ENCODE measurements at places on chromosomes 7 and 10.

DNA sequence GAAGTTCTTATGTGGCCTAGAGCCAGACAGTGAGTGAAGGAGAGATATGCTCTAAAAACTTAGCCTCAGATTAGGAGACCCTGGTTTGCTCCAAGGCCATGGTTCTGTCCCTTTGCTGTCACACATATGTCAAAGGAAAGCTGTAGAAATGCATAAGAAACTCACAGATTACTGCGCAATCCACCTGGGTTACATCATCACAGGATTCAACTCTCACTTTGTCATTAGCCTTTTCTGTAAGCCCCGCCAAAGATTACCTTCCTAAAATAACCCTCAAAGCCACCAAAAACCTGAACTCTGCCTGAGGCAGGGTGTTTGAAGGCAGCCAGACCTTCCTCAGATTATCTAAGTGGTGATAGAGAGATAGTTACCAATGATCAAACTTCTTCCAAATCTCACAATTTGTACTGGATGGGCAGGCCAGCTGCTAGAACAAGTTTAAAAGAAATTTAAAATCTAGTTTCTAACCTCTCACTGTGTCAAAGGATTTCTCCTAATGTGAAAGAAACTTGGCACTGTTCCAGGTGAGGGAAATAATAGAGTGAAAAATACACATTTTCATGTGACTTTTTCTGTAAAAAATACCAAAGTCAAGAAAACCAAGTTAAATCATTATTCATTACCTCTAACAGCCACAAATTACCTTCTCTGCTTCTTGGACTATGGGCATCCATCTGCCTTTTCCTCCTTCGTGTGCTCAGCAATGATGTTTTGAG, 567.2 kb downstream of the SUGCT start:
- no peak for DNase-seq

- no peak for DNase-seq
Measured at GRCh38 chr10:6220418-6221191, 17.9 kb downstream of the PFKFB3 start.

DNA sequence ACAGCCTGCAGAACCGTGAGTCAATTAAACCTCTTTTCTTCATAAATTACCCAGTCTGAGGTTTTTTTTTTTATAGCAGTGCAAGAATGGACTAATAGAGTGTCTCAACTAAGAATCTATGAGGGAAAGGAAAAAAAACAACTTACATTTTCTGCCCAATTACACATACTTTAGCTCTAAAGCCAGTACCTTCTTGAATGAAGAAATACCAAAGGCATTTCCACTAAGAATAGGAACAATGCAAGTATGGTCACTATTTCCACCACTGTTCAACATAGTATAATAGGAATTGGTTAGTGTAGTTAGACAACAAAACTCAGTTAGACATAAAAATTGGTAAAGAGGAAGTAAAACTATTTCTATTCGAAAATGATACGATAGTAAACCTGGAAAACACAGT, 37.6 kb downstream of the MICU1 start:
- DNase-seq: no peak

DNA sequence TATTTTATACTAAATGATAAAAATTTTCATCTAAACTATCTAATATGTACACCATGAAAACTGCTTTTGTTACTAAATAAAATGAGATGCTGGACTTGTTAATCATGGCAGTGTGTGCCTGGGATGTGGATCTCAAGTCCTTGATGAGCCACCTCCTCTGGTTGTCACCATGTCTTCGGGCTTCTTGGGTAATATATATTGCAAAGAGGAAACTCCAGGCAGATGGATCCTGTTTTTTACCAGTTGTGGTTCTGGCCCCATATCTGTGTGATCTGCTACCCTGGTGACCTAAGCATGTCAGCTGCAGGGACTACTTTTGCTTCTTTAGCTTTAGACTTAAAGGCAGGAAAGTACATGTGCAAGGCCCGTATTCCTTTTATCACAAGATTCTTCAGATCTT, 46.2 kb downstream of the TMEM60 start:
- DNase-seq: no peak

DNA sequence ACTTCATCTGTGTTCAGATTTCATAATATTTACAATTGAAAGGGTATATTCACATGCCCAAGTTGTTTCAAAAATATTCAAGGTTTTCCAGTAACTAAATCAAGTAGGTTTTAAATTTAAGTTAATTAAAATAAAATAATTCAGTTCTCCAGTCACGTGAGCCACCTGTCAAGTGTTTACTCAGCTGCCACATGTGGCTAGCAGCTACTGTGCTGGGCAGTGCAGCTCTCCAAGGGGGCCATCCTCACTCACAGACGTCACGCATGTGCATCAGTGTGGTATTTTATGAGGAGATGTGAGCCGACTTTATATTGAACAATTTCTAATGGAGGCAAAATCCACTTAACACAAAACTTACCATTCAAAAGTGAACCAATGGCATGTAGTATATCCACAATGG, 69.7 kb upstream of the CAMK2B start:
- no peak for DNase-seq

DNA sequence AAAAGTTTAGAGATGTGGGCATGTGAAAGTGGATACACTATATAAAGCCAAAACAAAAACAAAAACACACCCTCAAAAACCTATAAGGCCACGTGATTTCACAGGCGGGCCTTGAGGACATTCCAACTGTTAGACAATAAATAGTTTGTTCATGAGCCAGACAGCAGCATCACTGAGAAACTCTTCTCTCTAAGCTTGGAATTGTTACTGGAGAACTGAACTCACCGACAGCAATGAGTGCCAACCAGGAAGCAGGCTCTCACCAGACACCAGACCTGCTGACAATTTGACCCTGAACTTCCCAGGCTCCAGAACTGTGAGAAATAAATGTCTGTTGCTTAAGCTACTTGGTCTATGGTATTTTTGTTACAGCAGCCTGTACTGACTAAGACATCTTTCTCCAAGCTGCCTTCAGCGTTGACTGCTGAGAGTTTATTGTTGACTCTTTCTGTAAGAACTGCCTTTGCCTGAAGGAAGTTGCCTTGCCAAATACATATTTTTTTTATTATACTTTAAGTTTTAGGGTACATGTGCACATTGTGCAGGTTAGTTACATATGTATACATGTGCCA, 107.5 kb downstream of the EPDR1 start:
- no peak for DNase-seq

DNA sequence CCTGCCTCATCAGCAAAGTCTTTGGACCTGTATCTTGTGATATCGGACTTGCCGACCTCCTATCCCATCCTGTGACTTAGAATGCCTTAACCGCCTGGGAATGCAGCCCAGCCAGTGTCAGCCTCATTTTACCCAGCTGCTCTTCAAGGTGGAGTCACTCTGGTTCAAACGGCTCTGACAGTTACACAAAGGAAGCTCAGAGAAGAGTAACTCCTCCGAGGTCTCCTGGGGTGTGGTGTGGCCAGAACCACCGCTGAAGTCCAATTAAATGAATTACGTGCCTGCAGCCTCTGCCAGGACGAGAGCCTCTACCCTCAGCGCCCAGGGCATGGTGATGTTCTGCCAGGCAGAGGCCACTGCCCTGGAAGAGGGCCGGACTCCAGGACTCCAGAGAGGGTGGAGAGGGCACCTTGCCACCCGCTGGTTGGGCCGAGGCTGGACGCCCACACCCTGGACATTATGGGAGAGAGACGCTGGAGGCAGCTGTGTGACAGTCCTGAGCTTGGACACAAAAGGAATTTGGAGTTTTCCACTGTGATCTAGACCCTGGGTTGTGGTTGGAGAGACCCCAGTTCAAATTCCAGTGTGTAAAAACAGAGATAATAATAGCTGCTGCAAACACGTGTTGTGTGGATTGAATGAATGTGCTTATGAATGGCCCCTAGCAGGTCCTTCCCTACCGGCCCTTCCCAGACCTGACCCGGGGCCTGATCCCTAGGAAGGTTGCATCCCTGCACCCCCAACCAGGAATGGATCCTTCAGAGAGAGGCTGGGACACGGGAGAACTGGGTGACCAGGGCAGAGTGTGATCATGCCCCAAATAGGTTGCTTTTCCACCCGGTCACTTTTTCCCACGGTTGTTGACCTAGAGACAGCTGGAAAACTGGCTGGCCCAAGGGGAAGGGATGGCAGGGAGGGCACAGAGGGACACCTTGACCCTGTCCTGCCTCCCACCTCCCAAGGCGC, 37.8 kb upstream of the FZD9 start:
- no peak for DNase-seq

- no peak for DNase-seq
Measured at GRCh38 chr10:69344591-69345252, 66.4 kb downstream of the HK1 start.

DNA sequence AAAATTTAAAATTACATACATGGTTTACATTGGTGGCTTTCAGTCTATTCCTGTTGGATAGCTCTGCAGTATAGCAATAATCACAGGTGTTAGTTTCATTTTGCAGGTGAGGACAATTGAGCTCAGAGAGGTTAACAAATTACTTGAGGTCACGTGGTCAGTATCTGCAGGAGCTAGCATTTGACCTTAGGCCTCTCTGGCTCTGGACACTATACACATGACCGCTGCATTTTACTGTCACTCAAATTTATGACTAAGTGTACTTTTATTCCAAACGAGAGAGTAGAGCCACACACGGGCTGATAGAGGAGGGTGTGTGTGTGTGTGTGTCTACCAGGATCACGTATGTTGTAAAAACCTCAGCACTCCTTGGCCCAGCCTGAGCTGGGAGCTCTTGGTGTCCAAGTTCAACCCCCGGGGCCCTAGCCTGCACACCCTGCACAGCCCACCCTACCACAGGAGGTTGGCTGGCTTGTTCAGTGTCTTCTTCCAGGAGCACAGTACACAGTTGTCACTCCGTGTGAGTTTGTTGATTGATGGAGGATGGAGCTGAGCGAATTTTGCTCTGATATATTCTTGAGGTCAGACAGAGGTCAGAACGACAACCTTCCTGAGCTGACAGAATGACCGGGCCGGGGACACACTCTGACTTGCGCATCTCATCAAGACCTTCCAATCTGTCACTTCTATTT, 272.7 kb downstream of the GFRA1 start:
- no peak for DNase-seq
